ENCODE measurements at places on chromosomes 5 and 9. TPM values are rescaled to one million over a fixed set of nuclear protein-coding genes. Genes with fewer than 3 reads are reported as not detected.

The SYNPO gene
- polyA plus RNA-seq = 36.0 TPM

DNA sequence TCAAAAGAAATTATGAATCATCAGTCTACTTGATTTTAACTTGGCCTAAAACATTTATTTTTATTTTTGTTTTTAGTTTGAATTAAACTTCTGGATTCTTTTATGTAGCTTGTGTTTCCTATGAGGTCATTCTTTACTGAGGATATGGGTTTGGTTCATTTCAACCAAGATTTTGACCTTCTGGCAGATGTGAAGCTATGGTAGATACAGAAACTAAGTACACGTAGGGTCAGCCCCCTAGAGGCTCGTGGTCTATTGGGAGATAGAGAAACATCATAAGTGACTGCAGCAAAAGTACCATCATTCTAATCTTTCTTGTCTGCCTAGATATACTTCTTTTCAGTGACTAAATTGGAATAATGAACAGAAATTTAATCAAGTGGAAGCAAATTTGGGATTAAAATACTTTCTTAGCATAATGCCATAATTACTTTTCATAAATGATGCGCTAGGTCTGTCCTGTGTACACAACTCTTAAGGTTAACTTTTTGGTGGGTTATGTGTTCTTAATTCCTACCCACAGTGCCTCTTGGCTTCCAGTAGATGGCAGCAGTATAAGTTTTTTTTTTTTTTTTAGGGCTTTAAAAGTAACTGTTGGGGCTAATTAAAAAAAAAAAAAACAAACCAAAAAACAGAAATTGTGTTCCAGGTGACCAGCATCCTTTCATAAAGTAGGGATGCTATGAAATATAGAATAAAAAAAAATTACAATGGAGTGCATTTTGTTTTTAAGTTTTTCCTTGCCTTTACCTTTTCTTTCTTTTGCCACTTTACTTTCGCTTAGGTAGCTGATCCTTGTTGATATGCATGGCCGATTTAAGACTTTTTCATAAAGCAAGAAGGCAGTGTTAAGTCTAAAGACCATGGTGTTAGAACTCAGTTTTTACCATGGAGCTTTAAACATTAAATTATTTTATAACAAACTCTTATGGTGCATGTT lies 49.9 kb downstream of the LRRTM2 start:
- no peak for DNase-seq

DNA sequence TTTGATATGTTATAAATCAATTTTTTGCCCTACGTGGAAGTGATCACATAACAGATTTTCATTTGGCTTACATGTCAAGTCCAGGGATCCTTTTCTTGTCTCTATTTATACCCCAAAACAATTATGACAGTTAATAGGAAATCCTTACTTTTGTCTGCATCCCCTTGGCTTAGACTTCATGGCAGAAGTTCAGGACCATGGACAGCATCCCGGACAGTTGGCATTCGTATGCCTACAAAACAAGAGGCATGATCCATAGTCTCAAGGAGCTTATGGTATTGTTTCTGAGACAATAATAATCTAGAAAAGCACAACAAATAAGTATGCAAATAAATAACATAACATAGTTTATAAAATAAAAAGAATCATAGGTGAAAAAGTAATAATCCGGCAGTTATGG lies 214.3 kb upstream of the GRIA1 start:
- peak; percentile 34 for DNase-seq

DNA sequence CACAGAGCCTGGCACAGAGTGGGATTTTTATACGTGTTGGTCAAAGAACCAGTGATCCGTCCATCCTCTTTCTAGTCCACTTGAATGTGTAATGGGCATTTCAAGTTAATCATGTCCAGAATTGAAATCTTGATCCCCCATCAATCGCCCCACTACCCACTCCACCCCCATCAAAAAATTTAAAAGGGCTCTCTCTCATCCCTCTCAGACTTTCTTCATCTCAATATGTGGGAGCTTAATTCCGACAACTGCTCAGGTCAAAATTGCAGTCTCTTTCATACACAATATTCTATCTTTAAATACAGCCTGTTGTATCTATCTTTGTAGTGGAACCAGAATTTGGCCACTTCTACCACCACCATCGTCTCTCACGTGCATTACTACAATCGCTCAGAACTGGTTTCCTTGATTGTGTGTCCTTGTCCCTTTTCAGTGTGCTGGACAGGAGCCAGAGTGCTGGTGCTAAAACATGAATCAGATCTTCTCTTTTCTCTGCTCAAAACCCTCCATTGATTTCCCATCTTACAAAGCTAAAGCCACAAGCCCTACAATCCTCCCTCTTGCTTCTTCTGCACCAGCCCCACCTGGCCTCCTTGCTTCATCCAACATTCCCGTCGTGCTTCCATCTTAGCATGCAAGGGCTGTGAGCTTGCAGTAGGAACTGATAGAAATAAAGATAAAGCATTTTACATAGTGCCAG lies 786 bp upstream of the KIF3A start:
- DNase-seq = no peak

- no peak for DNase-seq
These were observed 55.4 kb upstream of the LRRTM2 start for GRCh38 chr5:138930371-138931097.

The PCA3 gene
- 0.83 TPM for polyA plus RNA-seq

The ZNF300 gene
- 9.7 TPM for polyA plus RNA-seq

DNA sequence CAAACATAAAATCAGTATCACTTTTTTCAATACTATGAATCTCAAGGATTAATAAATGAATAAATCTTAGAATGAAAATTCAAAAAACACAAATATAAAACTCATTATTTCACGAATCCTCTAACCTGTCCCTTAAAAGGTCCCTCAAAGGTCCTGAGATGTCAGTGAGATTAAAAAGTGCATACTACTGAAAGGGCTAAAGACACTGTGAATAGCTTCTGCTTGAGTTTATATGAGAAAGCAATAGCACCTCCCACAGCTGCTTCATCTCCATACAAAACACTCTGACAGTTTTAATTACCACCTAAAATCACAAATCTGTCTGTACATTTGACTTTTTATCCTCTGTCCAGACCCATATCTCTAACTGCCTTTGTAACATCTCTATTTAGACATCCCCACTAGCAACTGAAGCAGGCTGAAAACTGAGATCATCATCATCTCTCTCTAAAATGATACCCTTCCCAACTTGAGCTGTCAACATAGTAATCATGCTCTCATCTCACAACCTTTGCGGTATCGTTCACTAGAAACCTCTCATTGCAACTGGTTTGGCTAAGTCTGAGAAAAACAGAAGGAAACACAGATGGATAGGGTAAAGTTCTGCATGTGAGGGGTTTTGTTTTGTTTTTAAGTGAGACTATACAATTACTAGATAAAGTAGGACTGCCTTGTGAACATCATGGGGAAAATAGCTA lies 56.3 kb downstream of the TBCA start:
- no peak for DNase-seq

The PCDHB11 gene
- polyA plus RNA-seq = 3.0 TPM

GRCh38 chr5:98771382-98772109 lies 1.9 kb upstream of the RGMB start:
- peak; percentile 96 for DNase-seq

GRCh38 chr5:137627293-137627692 lies 108.6 kb downstream of the KLHL3 start:
- no peak for DNase-seq

DNA sequence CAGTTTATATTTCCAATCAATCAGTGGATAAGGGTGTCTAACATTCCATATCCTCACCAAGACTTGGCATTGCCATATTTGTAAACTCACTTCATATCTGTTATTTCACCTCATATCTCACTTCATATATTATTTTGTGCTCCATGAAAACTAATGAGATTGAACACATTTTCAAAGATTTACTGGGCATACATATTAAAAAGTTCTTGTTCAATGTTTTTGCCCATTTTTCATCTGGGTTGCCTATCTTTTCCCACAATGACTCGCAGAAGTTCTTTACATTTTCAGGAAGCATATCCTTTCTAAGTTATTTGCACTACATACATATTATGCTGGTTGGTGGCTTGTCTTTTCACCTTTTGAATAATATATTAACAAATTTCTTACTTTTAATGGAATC lies 15.3 kb downstream of the ZNF510 start:
- DNase-seq = no peak

GRCh38 chr5:178774866-178775539 lies 44.5 kb upstream of the ZNF354A start:
- DNase-seq = no peak

GRCh38 chr5:82352146-82352791 lies 74.1 kb upstream of the RPS23 start:
- DNase-seq = no peak

- DNase-seq = no peak
These were observed 12.0 kb upstream of the RNF130 start for GRCh38 chr5:180083529-180084060.

DNA sequence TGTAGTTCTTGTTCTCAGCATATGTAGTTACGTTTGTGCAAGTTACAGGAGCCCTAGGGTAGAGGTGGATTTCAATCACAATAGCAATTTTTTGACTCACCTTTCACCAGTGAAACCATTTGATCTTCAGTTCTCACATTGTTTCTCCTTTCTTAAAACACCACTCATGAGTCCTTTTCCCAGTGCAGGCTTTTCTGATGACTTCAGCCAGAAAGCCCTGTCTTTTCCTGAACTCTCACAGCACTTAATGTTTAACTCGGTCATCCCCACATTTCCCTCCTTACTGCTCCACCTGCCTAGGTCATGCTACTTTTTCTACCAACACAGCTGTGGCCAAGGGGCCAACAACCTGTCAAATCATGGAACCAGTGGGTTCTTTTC lies 37.9 kb downstream of the ARHGEF28 start:
- no peak for DNase-seq

GRCh38 chr5:158879993-158880392 lies 219.7 kb downstream of the EBF1 start:
- no peak for DNase-seq

DNA sequence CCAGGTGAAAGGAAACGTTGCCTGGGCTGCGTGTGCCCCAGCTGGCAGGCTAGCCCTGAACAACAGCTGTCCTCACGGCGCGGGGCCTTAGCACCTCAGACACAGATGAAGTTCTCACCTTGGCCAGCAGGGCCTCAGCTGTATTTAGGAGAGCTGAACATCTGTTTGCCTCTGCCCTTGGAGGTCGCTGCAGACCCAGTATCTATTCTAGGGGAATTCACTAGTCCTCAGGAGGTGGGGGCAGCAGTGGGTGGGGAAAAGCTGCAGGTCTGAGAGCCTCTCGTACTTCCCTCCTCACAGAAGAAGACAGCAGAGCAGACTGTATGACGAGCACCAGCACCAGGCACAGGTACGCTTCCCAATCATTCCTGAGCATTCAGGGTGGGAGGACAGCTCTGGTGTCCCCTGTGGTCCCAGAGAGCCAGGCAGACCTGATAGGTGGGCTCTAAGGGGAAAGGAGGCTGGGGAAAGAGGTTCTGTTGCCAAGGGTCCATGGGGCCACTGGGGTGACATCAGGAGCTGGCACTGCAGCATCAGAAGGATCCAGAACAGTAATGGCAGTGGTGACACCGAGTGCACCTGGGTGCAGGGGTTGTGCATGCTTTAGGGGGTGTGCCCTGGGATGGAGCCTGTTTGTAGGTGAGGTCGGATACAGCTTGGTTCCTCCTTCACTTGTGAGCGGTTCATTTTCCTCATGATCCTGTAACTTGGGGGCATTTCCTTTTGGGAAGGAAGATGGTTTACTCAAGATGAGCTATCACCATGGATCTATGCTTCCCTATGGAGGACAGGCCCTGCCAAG lies 13.8 kb downstream of the CD74 start:
- no peak for DNase-seq

DNA sequence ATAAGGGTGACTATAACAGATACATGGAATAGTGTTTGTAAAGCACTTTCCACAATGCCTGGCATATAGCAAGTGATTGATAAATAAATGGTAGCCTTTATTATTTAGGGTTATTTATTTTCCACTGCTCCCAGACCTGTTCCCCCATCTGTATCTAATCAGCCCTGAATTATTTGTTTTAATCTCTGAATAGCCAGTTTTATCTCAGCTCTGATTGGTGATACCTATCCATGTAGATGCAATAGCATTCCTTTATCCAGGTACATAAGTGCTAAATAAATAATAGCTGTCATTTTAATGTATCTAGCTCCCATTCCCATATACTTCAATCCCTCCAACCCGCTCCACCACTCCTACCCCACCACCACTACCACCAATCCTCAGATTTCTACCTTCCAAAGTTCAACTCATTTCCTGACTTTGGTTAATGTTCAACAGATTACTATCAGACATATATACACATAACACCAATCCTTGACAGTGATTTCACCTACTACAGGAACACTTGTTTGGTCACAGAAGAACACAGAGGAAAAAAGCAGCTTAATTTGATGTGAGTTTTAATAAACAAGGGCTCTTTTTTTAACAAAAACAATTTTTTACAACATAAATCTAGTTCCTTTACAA lies 14.0 kb downstream of the PRKAA1 start:
- DNase-seq = no peak

GRCh38 chr9:88536023-88536324 lies 996 bp downstream of the NXNL2 start:
- DNase-seq = no peak

The PCDHA6 gene
- polyA plus RNA-seq = 0.11 TPM

GRCh38 chr5:119961993-119962392 lies 332.6 kb downstream of the FAM170A start:
- DNase-seq = no peak

- DNase-seq = no peak
These were observed 765.3 kb downstream of the MTRR start for GRCh38 chr5:8634219-8634618.

The PDE8B gene
- polyA plus RNA-seq = 1.8 TPM

All from muscle of back (tissue), 13 donors.